Stimulated activated CD8-positive, alpha-beta memory T cell treated with anti-CD3 and anti-CD28 coated beads, Interleukin-4, amount 100 ng/mL, for 1 hour (primary cell): ENCODE measurements at places on chromosomes 16 and 17.

GRCh38 chr17:48555258-48556228 is 10.6 kb upstream of the HOXB2 start:
- no peak for DNase-seq

- DNase-seq = no peak
These were observed 96.1 kb downstream of the C17orf67 start for GRCh38 chr17:56737421-56738161.

GRCh38 chr16:2242598-2242997 is 6.4 kb downstream of the DNASE1L2 start:
- no peak for DNase-seq

DNA sequence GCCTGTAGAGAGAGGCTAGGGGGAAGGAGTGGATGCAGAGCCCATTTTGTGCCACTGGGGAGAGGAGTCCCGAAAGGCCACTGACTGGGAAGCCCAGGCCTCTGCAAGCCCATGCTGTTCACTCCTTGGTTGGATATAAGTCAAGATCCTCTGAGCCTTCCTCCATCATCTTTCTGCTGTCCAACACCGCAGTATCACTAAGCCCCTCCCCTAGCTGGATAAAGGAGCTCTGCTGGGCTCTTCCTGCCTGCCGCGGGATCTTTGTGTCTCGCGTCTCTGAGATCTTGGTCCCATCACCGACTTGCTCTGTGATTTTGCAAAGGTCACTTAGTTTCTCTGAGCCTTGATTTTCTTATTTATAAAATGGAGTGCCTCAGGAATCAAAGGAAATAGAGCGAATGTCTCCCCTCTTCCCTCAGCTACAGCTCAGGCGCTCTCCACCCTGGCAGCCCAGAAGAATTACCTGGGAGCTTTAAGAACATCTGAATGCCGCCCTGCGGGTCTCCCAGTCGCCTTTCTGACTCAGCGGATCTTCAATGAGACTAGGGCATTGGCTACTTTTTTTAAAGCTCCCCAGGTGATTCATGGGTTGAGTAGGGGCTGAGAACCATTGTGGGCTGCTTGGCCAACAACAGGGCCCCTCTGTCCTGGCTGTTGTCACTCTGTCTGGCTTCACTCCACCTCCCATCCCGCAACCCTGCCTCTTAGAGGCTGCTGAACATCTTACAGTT is 25.2 kb upstream of the TMEM220 start:
- DNase-seq = no peak

DNA sequence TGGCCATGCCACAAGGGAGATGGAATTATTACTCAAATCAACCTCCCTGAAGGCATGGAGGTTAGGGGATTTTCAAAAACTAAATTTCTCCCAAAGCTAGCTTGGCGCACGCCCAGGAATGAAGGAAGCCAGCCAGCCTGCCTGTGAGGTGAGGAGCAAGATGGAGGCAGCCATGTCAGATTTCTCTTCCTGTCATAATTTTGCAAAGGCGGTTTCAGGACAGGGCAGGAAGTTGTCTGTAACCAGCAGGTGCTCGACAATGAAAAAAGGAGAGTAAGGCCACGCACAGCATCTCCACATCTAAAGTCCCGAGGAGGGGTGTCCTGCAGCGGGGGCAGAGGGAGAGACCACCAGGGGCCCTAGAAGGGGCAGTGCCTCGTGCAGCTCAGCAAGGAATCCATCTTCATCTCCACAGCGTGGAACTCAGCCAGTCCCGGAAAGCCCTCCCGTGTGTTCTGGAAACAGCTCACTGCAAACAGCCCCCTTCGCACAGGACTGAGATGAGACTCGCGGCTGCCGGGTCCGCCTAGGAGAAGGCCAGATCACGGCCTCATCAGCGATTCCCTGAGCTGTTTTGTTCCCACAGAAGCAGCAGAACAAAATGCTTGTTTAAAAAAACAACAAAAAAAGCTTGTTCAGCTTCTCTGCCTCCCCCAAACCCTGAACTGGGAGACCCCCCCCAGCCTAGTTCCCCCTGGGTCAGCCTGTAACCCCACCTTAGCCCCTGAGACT is 47.8 kb downstream of the SLC7A5 start:
- DNase-seq = no peak

GRCh38 chr17:42623732-42624596 is 14.5 kb downstream of the TUBG1 start:
- no peak for DNase-seq

DNA sequence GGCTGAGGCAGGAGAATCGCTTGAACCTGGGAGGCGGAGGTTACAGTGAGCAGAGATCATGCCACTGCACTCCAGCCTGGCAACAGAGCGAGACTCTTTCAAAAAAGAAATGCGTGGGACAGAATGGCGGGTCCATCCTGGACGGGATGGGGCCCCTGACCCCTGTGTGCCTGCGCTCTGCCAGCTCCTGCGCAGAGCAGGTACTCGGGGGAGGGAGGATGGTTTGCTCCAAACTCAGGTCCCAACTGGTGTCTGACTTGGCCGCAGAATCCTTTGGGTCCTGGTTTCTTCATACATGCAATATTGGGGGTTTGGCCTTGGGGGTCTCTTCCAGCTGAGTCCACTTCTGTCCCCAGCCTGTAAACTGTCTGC is 10.4 kb downstream of the CHMP6 start:
- no peak for DNase-seq

DNA sequence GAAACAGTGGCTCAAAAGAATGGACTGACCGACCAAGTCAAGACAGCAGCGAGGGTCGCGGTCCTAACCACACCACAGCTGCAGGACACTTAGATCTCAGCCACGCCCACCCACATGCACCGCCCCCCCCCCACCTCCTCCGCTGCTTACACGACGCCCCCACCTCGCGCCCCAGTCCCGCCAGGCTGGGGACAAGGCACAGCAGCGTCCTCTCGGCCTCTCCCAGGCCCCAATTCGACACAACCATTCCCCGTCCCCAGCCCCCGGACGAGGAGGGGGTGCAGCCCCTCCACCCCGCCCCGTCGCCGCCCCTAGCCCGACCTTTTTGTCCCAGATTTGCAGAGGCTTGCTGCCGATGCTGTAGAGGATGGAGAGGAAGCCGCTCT is 477 bp downstream of the CFAP20 start:
- no peak for DNase-seq

DNA sequence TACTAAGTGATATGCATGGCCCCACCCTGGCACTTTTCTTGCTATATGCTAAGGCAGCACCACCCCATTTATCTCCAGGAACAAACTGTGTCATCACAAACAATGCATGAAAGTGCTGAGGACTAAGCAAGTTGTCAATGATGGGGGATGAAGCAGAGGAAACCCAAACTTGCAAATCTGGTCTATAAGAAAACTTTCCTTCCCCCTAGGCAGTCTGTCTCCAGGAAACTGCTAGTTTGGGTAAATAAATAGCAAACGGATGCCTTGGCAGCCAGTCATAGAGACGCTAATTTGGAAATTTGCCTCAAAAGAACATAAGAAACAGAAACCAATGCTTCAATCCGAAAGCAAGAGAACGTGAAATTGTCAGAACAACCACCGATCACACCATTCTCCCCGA is 5.6 kb upstream of the HSBP1 start:
- no peak for DNase-seq

GRCh38 chr17:61405686-61406536 is 6.3 kb downstream of the TBX2 start:
- no peak for DNase-seq

GRCh38 chr17:49210158-49211029 is at the start of the genes ABI3 and GNGT2:
TSS of gene ABI3 (plus strand) at chr17:49210707. CDS start at chr17:49210725, 18 bp downstream.
TSS of gene GNGT2 (minus strand) at chr17:49210574. CDS start at chr17:49207422, 3,152 bp downstream.
- no peak for DNase-seq

DNA sequence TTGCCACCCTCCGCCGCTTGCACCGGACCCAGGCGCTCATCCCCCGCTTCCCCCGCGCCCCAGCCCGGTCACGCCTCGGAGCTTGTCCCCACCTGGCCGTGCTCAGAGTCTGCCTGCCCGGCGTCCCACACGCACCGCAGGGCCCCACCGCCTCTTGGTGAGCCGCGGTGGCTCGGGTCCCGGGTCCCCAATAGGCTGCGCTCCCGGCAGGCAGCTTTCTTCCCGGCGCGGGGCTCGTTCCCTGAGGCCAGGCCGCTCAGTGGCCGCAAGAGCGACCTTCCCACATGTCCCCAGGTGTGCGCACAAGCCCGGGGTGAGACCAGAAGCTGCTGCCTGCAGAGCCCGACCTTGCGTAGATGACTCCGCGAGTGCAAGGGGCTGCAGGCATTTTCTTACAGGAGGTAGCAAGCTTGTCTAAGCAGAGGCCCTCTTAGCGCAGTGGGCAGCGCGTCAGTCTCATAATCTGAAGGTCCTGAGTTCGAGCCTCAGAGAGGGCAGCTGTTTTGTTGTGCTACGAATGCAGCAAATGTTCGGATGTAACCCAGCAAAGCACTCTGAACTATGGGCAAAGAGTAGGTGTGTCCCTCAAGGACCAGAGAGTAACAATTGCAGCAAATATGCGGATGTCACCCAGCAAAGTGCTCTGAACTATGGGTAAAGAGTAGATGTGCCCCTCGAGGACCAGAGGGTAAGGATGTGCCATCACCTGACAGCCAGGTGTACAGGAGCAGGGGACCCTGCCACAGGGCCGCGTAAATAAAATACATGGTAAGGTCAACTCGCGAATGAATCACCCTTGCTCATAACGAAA is 15.6 kb downstream of the TLE7 start:
- no peak for DNase-seq

GRCh38 chr16:57186872-57187854 is 1.0 kb downstream of the RSPRY1 start:
- DNase-seq = no peak

DNA sequence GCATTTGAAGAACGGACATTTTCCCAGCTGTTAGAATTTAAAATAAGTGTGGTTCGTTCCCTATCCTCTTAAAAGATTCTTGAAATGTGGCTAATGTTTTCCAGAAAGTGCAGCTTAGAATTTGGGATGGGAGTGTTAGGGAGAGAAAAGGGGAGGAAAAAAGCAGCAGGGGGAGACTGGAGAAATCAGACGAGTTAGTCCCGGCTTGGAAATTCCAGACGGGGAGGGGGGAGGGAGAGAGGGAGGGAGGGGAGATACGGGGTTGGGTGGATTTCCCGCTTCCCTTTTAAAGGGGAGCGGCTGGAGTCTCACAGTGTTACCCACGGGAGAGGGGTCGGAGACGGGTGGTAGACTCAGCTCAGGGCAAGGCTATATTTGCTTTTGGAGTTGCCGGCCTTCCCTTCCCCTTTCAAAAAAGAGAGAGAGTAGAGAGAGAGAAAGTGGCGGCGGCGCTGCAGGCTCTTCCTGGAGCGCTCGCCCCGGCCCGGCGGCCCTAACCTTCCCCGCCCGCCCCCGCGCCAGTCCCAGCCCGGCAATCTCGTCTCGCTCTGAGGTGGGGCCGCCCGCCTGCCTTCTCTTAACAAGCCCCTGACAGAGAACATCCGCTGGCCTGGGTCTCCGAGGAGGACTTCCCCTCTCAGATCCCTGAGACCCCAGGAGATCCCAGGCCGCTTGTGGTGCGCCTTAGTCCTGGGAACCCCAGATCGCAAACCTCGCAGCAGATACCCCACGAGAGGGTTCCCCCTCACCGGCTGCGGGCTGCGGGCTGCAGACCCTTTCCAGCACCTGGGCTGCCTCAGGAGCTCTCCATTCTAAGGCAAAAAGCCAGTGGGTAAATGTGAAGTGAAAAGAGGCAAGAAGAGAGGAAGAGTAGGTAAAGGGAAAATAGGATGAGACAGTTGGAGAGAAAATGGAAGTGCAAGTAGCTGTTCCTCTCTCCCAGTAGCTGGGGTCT is 6.6 kb downstream of the IGF2BP1 start:
- no peak for DNase-seq

GRCh38 chr16:62036101-62036801 is at the start of gene CDH8:
TSS of gene CDH8 (minus strand) at chr16:62036438. CDS start at chr16:62021403, 15,035 bp downstream.
- no peak for DNase-seq

- no peak for DNase-seq
These were observed 355.4 kb upstream of the RBFOX1 start for GRCh38 chr16:6977291-6977690.

DNA sequence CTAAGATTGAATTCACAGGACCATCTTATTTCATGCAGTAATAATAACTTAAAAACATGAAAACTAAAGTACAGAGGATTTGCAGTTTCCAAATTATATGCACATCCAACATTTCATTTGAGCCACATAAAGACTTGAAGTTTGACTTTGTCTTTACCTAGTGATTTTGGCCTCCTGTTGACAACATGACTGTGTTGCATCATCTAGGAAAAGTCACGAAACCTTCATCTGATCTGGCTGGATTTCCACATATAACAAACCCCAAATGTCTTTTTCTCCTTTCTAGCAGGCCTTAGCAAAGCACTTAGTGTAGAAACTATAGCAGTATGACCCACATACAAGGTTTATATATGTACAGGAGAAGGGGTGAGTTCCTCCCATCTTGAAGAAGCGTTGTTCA is 406.5 kb upstream of the CDH5 start:
- no peak for DNase-seq

DNA sequence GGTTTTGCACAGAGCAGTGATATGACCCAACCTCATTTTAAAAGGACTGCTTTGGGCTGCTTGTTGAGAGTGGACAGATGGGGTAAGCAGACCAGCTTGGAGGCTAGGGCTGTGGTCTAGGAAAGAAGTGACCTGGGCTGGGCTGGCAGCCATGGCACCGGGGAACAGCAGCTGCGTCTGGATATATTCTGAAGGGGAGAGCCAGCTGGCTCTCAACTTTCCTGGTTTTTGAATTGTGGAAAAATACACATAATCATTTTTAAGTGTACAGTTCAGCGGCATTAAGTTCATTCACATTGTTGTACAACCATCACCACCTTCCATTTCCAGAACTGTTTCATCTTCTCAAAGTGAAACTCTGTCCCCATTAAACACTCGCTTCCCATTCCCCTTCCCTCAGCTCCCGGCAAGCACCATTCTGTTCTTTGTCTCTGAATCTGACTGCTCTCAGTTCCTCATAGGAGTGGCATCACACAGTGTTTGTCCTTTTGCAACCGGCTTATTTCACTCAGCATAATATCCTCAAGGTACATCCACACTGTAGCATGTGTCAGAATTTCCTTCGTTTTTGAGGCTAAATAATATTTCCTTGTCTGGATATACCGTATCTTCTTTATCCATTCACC is 113.2 kb downstream of the SPECC1 start:
- no peak for DNase-seq

- DNase-seq = no peak
These were observed 3.1 kb upstream of the TEX19 start for GRCh38 chr17:82355770-82356427.

DNA sequence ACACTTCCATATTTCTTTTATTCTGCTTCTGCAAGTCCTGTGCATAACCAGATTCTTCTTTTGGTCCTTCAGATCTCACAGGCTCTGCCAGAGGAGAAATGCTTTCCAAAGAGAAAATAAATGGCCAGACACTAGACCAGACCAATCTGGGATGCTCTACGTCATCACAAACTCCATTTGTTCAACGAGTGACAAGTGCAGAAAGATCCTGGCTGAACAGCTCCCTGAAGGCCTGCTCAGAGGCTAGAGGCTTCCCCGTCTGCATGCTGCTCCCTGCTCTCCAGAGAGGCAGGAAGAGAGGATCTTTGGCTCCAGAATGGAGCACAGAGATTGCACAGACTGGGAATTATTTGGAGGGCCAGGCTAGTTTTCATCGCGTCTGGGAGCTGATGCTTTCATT is 232.7 kb downstream of the MAF start:
- no peak for DNase-seq

- no peak for DNase-seq
These were observed 8.2 kb upstream of the CNGB1 start for GRCh38 chr16:57979006-57979585.

- DNase-seq = no peak
These were observed 105.7 kb downstream of the CDH13 start for GRCh38 chr16:82732461-82732860.

GRCh38 chr17:3802461-3803307 is 1.7 kb upstream of the ITGAE start:
- no peak for DNase-seq

- no peak for DNase-seq
These were observed 2.9 kb downstream of the LDHD start for GRCh38 chr16:75113541-75114121.

- DNase-seq = no peak
These were observed 12.4 kb upstream of the TAC4 start for GRCh38 chr17:49859991-49860953.

- DNase-seq = no peak
These were observed 15.0 kb downstream of the C16orf46 start for GRCh38 chr16:81061871-81062608.
